ENCODE measurements at places on chromosomes 4 and X. TPM values are rescaled to one million over a fixed set of nuclear protein-coding genes. Genes with fewer than 3 reads are reported as not detected.

GRCh38 chr4:76238236-76238635, 13.3 kb upstream of the FAM47E start:
- no peak overlapping the region for H3K27ac ChIP-seq
- peaks cover 6% of the 10 kb centered on the region for H3K4me1 ChIP-seq
- peaks cover 16% of the 10 kb centered on the region for H3K27me3 ChIP-seq
- peaks cover 8% of the 10 kb centered on the region for H3K36me3 ChIP-seq

GRCh38 chr4:17336524-17336961, 175.3 kb downstream of the QDPR start:
- peaks cover 21% of the 10 kb centered on the region for H3K27me3 ChIP-seq
- H3K4me3 ChIP-seq, result no peak overlapping the region
- H3K27ac ChIP-seq, result no peak overlapping the region
- peaks cover 2% of the 10 kb centered on the region for H3K36me3 ChIP-seq

DNA sequence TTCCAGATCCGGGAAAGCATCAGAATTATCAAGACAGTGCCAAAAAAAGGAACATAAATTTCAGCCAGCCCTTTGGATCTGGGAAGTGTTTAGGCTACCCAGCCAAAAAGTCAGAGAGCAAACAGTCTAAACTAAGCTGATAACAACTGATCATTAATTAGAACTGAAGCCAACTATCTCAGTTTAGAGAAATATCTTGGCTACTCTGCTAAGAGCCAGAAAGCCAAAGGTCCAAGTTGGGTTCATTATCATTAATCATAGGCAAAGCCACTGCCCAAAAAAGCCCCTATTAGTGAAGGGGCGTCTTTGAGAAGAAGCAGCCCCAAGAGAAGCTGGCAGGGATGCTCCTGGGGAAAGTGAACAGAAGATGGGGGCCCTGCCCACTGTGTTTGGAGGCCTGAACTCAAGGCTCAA, 37.0 kb upstream of the SHISA3 start:
- peaks cover 62% of the 10 kb centered on the region for H3K27me3 ChIP-seq
- no peak for DNase-seq
- H3K27ac ChIP-seq, result no peak overlapping the region
- no peaks in the 10 kb centered on the region for H3K4me1 ChIP-seq

GRCh38 chr4:124757126-124757525, 44.6 kb upstream of the ANKRD50 start:
- H3K36me3 ChIP-seq, result no peaks in the 10 kb centered on the region
- no peak for DNase-seq
- H3K4me3 ChIP-seq, result no peak overlapping the region

GRCh38 chrX:153554519-153555167, 37.2 kb downstream of the ATP2B3 start:
- no peaks in the 10 kb centered on the region for H3K27me3 ChIP-seq
- H3K36me3 ChIP-seq, result no peaks in the 10 kb centered on the region
- DNase-seq, result no peak
- no peaks in the 10 kb centered on the region for H3K4me1 ChIP-seq
- H3K27ac ChIP-seq, result no peak overlapping the region

GRCh38 chrX:12463052-12463451, 324.8 kb downstream of the FRMPD4 start:
- no peaks in the 10 kb centered on the region for H3K27me3 ChIP-seq
- no peaks in the 10 kb centered on the region for H3K4me1 ChIP-seq
- no peak for DNase-seq
- no peaks in the 10 kb centered on the region for H3K36me3 ChIP-seq
- no peak overlapping the region for H3K27ac ChIP-seq
- no peak overlapping the region for H3K4me3 ChIP-seq

DNA sequence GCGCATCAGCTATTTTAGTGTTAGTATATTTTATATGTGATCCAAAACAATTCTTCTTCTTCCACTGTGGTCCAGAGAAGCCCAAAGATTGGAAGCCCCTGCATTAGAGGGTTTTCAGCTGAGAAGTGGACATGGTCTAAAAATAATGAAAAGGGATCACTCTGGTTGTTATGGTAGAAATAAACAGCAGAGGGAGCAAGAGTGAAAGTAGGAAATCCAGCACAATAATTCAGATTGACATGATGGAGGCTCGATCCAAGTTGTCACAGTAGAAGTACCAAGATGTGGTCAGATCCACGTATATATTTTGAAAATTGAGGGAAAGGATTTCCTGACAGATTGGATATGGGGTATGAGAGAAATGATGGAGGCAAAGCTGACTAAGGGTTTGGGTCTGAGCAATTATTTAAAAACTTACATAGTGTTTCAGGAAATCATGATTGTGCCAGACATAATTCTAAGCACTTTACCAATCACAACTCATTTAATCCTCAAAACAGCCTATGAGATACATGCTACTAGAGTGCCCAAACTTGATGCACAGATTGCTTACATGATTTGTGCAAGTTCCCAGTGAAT, 17.0 kb upstream of the TMEM144 start:
- H3K27me3 ChIP-seq, result peaks cover 3% of the 10 kb centered on the region
- no peak for DNase-seq
- peaks cover 3% of the 10 kb centered on the region for H3K4me1 ChIP-seq
- H3K4me3 ChIP-seq, result no peak overlapping the region
- no peaks in the 10 kb centered on the region for H3K36me3 ChIP-seq
- H3K27ac ChIP-seq, result no peak overlapping the region

DNA sequence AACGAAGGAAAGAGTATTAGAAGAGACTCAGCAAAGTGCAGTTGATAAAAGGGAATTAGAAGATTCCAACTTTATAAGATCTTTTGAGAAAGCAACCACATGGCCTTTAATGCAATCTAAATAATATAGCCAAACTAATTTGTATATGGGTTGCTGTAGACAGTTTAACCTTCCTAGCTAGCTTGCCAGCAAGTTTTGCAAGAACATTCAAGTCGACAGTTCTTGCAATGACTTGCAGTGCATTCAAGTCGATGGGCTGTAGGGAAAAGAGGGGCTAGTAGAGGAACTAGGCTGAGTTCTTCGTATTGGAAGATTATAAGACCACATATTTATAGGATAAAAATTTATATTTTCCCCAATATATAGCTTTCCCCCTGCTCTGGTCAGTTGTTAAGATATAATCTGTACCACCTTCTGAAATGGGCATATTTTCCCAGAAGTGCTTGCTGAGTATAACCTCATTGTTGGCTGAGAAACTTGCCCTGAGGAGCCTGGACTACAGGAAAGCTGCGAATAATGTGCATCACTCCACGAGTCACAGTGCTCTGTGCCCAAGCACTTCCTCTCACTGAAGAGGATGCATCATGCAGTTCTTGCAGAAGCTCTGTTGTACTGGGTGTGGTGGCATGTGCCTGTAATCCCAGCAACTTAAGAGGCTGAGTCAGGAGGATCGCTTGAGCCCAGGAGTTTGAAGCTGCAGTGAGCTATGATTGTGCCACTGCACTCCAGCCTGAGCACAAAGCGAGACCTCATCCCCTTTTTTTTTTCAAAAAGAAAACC, 56.7 kb downstream of the DOCK11 start:
- H3K4me3 ChIP-seq, result no peak overlapping the region
- peaks cover 9% of the 10 kb centered on the region for H3K4me1 ChIP-seq
- H3K36me3 ChIP-seq, result peaks cover 2% of the 10 kb centered on the region
- no peak overlapping the region for H3K27ac ChIP-seq
- no peaks in the 10 kb centered on the region for H3K27me3 ChIP-seq
- no peak for DNase-seq

DNA sequence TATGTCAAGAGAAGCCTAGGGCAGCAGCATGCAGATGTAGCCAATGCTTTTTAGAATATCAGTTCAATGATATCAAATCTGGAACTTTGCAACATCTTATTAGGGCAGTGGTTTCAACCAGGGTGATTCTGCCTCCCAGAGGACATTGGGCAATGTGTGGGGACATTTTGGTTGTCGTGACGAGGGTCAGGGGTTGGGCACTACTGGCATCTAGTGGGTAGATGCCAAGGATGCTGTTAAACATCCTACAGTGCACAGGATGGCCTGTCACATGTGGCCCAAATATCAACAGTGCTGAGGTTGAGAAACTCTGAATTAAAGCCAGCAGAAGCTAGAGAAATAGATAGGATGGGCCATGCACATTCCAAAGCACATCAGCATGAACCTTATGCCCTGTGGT, 152.3 kb downstream of the AMELX start:
- no peak overlapping the region for H3K4me3 ChIP-seq
- no peak for DNase-seq
- peaks cover 43% of the 10 kb centered on the region for H3K4me1 ChIP-seq
- no peaks in the 10 kb centered on the region for H3K27me3 ChIP-seq
- H3K27ac ChIP-seq, result no peak overlapping the region

GRCh38 chrX:476724-477075, 90.0 kb upstream of the PPP2R3B start:
- peaks cover 9% of the 10 kb centered on the region for H3K4me1 ChIP-seq
- H3K27me3 ChIP-seq, result no peaks in the 10 kb centered on the region
- DNase-seq, result peak; percentile 54
- peak overlapping the region; percentile 54 for H3K27ac ChIP-seq

GRCh38 chr4:153393397-153393796, 48.9 kb downstream of the MND1 start:
- no peaks in the 10 kb centered on the region for H3K36me3 ChIP-seq
- peaks cover 9% of the 10 kb centered on the region for H3K4me1 ChIP-seq

DNA sequence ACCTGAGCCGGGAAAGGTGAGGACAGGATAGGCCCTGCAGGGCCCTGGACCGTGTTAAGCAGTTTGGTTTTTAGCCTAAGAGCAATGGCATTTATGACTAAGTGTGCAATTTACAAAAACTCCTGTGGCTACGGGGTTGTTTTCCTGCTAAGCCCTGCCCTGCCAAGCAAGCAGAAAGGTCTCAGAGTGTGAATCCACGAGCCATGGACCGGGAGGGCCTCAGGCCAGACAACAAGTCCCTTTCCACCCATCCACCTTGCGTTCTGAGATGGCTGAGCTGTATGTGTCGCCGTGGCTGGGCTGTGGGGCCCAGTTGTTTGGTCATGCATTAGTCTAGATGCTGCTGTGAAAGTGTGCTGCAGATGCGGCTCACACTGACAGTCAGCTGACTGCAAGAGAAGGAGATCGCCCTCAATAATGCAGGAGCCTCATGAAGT, 33.9 kb upstream of the AFAP1 start:
- peak overlapping the region; percentile 70 for H3K27ac ChIP-seq
- H3K4me1 ChIP-seq, result peaks cover 47% of the 10 kb centered on the region
- no peaks in the 10 kb centered on the region for H3K27me3 ChIP-seq
- no peak for DNase-seq

DNA sequence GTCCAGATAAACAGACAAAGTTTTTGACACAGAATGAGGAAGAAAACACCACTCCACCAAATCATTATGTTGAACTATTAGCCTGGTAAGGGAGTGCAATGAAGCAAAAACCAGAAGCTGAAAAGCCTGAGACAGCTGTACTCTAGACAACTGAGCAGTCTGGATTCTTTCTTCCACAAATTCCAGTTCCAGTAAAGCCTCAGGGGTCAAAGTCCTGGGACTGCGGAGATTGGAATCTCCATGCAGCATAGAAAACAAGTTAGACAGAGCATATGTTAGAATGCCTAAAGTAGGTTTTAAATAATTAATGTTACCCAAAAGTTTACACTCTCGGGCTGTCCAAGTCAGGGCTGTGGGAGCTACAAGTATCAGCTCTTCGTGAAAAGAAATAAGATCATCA, 263.2 kb downstream of the TECRL start:
- no peaks in the 10 kb centered on the region for H3K36me3 ChIP-seq
- H3K4me3 ChIP-seq, result no peak overlapping the region
- H3K27ac ChIP-seq, result no peak overlapping the region
- H3K27me3 ChIP-seq, result no peaks in the 10 kb centered on the region
- DNase-seq, result no peak

DNA sequence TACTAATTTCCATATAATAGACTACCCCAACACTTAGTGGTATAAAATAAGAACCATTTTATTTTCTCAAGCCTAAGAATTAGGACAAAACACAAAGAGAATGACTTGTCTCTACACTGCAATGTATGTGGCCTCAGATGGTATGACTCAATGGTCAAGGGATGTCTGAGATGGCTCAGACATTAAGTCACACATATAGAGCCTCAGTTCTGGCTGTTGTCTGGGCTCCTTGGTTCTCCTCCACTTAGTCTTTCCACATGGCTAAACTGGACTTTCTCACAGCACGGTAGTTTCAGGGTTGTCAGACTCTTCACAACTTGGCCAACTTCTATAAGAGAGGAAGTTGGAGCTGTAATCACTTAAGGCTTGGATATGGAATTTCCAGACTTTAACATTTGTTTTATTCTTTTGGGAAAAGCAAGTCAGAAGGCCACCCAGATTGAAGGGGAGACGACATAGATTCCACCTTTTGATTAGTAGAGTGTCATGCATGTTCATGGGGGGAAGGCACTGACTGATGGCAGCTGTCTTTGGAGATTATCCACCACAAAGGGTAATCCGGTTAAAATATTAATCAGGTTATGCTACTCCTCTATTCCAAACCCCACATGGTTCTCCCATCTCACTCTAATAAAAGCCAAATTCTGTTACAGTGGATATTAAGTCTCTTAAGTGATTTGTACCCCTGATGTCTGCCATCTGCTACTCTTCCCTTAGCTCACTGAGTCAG, 9.4 kb downstream of the IL15 start:
- H3K27me3 ChIP-seq, result no peaks in the 10 kb centered on the region
- no peak for DNase-seq
- no peak overlapping the region for H3K4me3 ChIP-seq
- peak overlapping the region; percentile 19 for H3K27ac ChIP-seq
- H3K4me1 ChIP-seq, result peaks cover 20% of the 10 kb centered on the region

- DNase-seq, result no peak
- H3K27ac ChIP-seq, result no peak overlapping the region
- peaks cover 10% of the 10 kb centered on the region for H3K27me3 ChIP-seq
Observed at GRCh38 chr4:73777612-73778011, 37.2 kb downstream of the CXCL8 start.

DNA sequence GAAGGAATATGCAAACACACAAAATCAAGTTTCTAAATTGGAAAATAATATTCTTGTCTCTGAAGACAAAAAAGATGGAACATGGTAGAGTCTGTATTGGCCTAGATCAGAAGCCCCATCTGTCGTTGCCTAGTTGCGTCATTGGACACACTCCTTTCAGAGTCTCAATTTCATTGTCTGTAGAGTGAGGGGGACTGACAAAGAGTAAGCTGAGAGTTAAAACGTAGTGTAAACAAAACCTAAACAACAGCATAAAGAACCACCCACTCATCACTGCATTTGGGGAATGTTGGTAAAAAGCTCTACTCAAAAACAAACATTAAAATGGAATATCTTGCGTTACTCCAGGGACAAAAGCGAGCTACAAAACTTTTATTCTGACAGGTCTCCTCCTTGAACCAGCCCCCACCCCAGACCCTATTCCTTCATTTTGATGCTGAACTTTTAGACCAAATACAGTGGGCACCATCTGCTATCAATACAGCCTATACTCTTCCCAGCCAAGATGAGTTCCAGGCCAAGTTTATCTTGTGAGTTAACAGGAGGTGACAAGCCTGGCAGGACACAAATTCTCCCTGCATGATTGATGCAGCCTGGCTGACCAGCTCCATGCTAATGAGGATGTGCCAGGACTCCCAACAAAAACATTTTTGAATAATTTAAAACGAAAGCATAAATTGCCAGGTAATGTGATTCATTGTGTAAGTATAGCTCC, 125.2 kb downstream of the COL25A1 start:
- no peaks in the 10 kb centered on the region for H3K36me3 ChIP-seq
- no peak for DNase-seq
- no peaks in the 10 kb centered on the region for H3K4me1 ChIP-seq
- H3K27ac ChIP-seq, result no peak overlapping the region

GRCh38 chrX:12439416-12439815, 301.1 kb downstream of the FRMPD4 start:
- no peak overlapping the region for H3K27ac ChIP-seq
- H3K36me3 ChIP-seq, result no peaks in the 10 kb centered on the region
- no peak for DNase-seq
- H3K27me3 ChIP-seq, result peaks cover 4% of the 10 kb centered on the region

Gene PAQR3
- 12.8 TPM for total RNA-seq

Gene IL1RAPL1
- total RNA-seq, result not detected

Gene SSX4
- total RNA-seq, result not detected

Gene TMEM255A
- 0.15 TPM for total RNA-seq
